ENCODE measurements at places on chromosomes 7 and 10.

GRCh38 chr10:70899096-70899495, 10.7 kb upstream of the PCBD1 start:
- DNase-seq = no peak

GRCh38 chr10:20771051-20771450, 126.1 kb downstream of the NEBL start:
- DNase-seq = no peak

GRCh38 chr7:10412422-10413019, 561.2 kb upstream of the PHF14 start:
- peak; percentile 18 for DNase-seq

DNA sequence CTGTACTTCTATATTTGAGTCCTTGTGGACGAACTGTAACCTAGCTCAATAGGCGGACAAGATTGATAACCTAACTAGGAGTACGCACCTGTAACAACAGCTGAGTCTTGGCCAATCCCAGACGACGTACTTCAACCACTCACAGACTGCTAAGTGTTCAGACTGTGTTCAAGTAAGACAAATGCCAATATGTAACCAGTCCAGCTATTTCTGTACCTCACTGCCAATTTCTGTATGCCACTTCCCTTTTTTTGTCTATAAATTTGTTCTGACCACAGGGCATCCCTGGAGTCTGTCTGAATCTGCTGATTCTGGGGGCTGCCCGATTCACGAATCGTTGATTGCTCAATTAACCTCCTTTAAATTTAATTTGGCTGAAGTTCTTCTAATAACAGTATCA, 32.2 kb downstream of the HACD1 start:
- no peak for DNase-seq

GRCh38 chr10:76036111-76036940, 604.9 kb downstream of the LRMDA start:
- DNase-seq = peak; percentile 73

GRCh38 chr10:126012485-126012884, 116.1 kb downstream of the FANK1 start:
- DNase-seq = no peak

DNA sequence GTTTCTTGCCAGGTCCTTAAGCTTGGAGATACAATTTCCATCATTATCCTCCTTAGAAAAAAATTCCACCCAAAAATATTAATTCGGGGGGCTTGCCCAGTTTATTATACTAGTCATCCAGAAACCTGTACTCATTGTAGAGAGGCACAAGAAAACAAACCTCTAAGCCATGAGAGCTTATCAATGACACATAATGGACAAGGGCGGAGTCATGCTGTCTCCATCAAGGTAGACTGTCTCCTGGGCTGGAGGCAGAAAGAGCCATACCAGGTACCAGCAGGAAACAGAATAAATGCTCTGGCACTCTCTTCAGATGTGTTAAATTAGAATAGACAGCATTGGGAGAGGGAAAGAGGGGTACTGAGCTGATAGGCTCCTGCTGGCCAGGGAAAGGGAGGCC, 69.8 kb upstream of the GSDME start:
- DNase-seq = no peak

GRCh38 chr10:31782701-31783100, 145.9 kb downstream of the ARHGAP12 start:
- DNase-seq = no peak

DNA sequence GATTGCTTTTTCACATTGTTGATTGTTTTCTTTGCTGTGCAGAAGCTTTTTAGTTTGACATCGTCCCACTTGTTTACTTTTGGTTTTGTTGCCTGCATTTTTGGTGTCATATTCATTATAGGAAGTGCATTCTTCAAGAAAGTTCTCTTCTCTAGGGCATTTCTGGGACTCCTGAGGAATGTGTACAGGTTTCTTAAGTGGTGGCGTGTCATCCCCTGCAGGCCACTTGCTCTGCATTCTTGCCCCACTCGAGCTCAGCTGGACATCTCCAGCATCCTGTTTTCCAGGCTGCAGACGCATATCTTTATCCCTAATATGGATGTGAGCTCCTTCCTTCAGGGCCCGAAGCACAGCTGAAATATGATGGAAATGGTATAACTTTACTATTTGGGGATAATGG, 255.6 kb upstream of the HABP2 start:
- no peak for DNase-seq

- DNase-seq = no peak
These were observed 354.1 kb upstream of the CELF2 start for GRCh38 chr10:10663622-10664021.

DNA sequence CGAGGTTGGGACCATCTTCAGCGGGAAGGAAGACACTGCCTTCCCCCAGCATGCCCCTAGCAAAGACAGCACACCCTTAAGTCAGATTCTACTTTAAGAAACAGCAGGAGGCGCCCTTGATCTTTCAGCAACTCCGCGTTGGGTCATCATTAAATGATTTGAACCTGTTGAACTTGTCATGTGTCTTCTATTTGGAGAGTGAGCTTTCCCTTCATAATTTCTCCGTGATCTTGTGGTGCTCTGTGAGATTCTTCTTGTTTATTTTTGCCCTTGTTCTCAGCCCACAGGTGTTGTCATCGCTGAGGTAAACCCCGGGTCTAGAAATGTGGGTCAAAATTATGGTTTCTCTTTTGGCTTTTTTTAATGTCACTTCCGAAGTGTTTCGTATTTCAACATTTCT, 49.5 kb upstream of the PITRM1 start:
- DNase-seq = no peak

DNA sequence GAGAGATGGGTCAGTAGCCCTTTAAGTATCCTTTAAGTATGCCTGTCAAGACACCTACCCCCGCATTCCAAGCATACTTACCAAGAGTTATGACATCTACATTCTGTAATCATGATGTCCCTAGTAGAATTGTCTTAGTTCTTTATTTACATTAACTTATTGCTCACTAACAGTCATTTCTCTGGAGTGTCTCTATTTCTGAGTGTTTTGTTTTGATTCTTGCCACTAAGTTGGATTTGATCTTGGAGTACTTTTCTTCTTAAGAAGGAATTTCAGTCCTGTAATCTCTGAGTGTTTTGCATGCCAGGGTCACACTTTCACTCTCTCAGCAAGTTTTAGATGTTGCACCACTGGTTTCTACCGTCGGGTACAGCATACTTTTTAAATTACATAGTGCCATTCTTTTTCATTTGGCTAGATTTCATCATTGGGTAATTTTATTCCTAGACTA, 1053.9 kb downstream of the KCNMA1 start:
- no peak for DNase-seq

- no peak for DNase-seq
These were observed 54.4 kb downstream of the ARMH3 start for GRCh38 chr10:102001435-102002068.

GRCh38 chr7:131124001-131124629, 203.6 kb upstream of the MKLN1 start:
- DNase-seq = no peak

DNA sequence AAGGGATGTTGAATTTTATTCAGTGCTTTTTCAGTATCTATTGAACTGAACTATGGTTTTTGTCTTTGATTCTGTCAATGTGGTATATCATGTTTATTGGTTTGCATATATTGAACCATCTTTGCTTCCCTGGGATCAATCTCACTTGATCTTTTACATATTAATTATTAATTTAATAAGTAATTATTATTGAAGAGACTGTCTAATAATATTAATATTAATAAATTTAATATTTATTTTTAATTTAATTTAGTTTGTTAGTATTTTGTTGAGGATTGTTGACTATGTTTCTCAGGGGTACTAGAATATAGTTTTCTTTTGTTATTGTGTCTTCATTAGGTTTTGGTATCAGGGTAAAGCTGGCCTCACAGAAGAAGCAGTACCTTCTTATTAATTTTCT, 26.5 kb upstream of the TRA2A start:
- DNase-seq = no peak

- DNase-seq = no peak
These were observed at the start of gene C10orf67 for GRCh38 chr10:23344241-23344841. TSS of gene C10orf67 (minus strand) at chr10:23344797. CDS start at chr10:23344774, 23 bp downstream.

DNA sequence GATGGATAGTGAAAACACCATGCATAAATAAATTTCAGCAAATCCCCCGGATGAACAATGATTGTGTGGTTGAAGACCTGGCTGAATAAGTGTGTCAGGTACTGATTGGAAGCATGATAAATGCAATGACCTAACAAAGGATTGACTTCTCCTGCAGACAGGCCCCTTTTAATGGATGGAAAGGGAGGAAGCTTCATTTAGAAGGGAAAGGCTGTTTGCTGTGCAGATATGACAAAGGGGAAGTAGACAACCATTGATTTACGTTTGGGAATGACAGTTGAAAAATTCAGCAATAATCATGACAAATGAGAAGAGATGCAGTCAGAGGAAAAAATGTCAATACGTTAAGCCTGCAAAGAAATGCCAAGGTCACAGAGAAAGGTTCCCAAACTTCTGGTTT, 503.8 kb downstream of the LRMDA start:
- DNase-seq = no peak

Data from left renal cortex interstitium (tissue), 4 donors.